Calu3 (cell line): ENCODE measurements at places on chromosomes 1 and 21.
A peak's percentile ranks its signal among the peaks of the same experiment; 100 is the strongest.

GRCh38 chr1:150981177-150981804 lies 801 bp upstream of the ANXA9 start:
- peak overlapping the region; percentile 90 for H3K27ac ChIP-seq
- H3K27me3 ChIP-seq: no peaks in the 10 kb centered on the region
- peak; percentile 79 for DNase-seq
- H3K4me3 ChIP-seq: peak overlapping the region; percentile 60

DNA sequence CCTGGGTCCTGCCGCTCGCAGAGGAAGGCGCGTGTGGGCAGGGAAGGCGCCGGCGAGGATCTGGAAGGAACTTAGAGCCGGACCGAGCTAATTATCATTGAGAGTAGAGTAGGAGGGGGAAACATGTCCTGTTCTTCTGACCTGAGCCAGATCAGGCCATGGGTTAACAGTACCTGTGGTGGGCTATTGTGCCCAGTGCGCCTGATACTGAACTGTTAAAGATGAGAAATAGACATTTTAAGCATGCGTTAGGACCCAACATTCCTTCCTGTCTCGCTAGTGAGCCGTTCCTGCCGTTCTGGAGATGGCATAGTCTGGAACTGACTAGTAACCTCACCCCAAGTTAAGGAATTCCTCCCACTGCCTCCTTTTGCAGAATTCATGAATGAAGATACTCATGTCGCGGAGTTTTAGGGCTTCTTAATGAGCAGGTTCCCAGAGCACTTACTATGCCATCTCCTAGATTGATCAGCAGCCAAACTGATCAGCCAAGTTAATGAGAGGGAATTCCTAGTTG lies 870 bp downstream of the STRIP1 start:
- H3K36me3 ChIP-seq: peaks cover 19% of the 10 kb centered on the region
- peak overlapping the region; percentile 33 for H3K27ac ChIP-seq
- H3K27me3 ChIP-seq: no peaks in the 10 kb centered on the region

DNA sequence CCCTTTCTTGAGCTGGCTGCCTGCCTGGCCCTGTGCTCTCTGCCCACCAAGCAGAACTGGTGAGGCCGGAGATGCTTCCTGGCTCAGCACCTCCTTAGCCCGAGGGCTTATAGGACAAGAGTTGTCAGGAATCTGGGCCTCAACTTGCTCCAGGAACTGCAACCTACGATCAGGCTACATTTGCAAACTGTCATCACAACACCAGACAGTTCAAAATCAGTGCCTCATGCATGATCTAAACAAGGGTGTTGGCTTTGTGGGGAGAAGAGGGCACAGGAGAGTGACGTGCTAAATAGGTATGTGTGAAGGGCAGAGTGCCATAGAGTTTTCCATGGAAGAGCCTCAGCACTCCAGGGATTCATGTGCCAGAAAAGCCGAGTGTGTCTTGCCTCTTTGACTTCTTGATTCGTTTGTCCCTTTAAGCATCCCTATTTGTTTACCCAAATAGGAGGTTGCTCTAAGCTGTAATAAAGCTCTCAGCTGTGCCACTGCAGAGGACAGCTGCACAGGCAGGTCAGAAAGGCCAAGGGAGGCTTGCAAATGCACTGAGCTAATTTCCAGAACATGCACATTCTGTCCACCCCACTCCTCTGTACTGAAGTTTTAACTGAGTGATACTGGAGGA lies 30.2 kb upstream of the NEK2 start:
- no peak overlapping the region for H3K27ac ChIP-seq
- H3K27me3 ChIP-seq: peaks cover 19% of the 10 kb centered on the region
- no peak overlapping the region for H3K4me3 ChIP-seq
- no peak for DNase-seq
- no peaks in the 10 kb centered on the region for H3K36me3 ChIP-seq

- no peak for DNase-seq
- no peaks in the 10 kb centered on the region for H3K36me3 ChIP-seq
- no peak overlapping the region for H3K27ac ChIP-seq
- H3K27me3 ChIP-seq: peaks cover 17% of the 10 kb centered on the region
Measured at GRCh38 chr1:47837866-47838561, 159.2 kb downstream of the TRABD2B start.

DNA sequence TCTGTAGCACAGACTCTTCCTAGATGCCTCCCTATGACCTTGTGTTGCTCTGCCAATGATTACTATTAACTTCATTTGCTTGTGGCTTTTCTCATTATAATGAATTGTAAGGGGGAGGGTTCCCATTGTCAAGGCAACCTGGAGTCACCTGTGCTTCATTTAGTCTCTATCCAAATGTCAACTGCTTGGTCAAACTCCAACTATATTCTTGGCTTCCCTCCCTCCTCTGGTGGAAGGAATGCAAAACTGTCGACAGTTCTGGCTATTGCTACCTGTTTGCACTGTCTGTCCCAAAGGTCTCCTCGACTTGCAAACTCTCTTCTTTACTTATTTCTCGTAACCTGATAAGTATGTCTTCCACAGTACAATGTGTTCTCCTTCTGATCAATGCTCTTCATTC lies 100.3 kb downstream of the CACNA1E start:
- no peak overlapping the region for H3K4me3 ChIP-seq
- H3K4me1 ChIP-seq: no peaks in the 10 kb centered on the region
- DNase-seq: peak; percentile 30

DNA sequence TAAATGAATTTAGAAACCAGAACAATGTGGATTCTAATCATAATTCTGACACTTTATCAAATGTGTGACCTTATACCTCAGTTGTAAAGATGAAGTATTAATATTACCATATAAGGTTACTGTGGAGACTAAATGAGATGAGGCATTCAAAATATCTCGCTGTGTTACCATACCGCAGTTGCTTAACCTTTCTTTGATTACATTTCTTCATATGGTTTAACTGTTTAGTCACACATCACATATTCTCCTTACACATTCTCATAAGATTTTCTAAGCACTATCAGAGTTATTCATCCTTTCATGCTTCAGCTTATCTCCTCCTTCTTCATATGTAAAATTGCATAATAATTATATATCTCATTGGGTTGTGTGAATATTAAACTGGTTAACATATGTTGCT lies 88.9 kb downstream of the LRRC53 start:
- H3K36me3 ChIP-seq: no peaks in the 10 kb centered on the region
- no peaks in the 10 kb centered on the region for H3K27me3 ChIP-seq
- H3K4me1 ChIP-seq: no peaks in the 10 kb centered on the region
- H3K4me3 ChIP-seq: no peak overlapping the region

- H3K36me3 ChIP-seq: peaks cover 4% of the 10 kb centered on the region
- H3K4me3 ChIP-seq: peak overlapping the region; percentile 64
- no peak overlapping the region for H3K27ac ChIP-seq
Measured at GRCh38 chr1:212700892-212701819, 1.5 kb upstream of the BATF3 start.

GRCh38 chr1:100168051-100168450 lies 10.0 kb downstream of the LRRC39 start:
- no peaks in the 10 kb centered on the region for H3K27me3 ChIP-seq
- no peak overlapping the region for H3K27ac ChIP-seq
- H3K4me1 ChIP-seq: no peaks in the 10 kb centered on the region
- H3K4me3 ChIP-seq: no peak overlapping the region

GRCh38 chr1:167060141-167061072 lies 29.8 kb downstream of the GPA33 start:
- no peak overlapping the region for H3K27ac ChIP-seq
- H3K36me3 ChIP-seq: peaks cover 6% of the 10 kb centered on the region
- H3K4me1 ChIP-seq: peaks cover 17% of the 10 kb centered on the region
- no peaks in the 10 kb centered on the region for H3K27me3 ChIP-seq
- DNase-seq: no peak

DNA sequence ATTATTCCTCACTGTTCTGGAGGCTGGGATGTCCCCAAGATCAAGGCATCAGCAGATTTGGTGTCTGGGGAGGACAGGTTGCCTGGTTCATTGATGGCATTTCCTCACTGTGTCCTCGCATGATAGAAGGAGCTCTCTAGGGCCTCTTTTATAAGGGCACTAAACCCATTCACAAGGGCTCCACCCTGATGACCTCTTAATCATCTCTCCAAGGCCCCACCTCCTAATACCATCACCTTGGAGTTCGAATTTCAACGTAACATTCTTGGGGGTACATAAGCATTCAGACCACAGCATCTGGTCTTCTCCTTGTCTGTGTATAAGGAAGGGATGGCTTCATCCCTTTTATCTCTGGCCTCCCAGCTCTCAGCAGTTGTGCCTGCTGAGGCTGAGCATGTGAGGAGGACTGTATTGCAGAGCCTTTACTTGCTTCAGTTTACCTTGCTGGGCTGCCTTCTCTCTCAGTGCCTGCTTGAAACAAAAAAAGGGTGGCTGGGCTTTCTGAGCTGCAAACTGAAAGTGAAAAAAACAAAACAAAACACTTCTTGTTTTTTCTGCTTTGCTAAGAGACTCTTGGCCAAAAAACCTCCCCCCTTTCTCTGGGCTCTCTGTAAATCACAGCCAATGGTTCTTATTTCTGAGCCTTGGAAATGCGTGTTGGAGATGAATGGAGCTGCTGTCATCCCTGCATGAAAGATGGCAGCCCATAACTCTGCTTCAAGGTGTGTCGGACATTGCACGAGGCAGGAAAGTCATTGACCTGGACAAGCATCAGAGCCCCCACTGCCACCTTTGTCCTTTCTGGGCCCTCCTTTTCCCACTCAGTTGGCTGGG lies 75.8 kb downstream of the RHOU start:
- no peaks in the 10 kb centered on the region for H3K36me3 ChIP-seq
- peaks cover 23% of the 10 kb centered on the region for H3K4me1 ChIP-seq
- H3K27me3 ChIP-seq: no peaks in the 10 kb centered on the region
- DNase-seq: no peak
- no peak overlapping the region for H3K4me3 ChIP-seq

DNA sequence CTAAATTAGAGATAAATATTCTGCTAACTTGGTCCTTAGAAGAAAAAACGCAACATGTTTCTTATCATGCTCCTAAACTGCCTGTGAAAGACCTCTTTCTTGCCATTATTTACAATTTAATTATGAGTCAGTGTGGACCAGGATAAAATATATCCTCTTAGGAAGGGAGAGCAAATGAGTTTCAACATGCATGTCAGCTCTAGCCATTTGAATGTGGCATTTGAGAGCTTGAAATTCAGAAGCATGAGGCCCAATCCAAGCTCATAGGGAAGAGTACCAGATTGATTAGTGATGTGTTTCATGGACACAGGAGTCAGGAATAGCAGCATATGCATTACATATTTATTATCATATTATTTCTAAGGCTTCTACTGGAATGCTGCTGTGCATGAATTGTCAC lies 39.3 kb downstream of the TBX15 start:
- no peak overlapping the region for H3K4me3 ChIP-seq
- peaks cover 21% of the 10 kb centered on the region for H3K4me1 ChIP-seq
- no peaks in the 10 kb centered on the region for H3K36me3 ChIP-seq
- no peak for DNase-seq
- peak overlapping the region; percentile 45 for H3K27ac ChIP-seq

DNA sequence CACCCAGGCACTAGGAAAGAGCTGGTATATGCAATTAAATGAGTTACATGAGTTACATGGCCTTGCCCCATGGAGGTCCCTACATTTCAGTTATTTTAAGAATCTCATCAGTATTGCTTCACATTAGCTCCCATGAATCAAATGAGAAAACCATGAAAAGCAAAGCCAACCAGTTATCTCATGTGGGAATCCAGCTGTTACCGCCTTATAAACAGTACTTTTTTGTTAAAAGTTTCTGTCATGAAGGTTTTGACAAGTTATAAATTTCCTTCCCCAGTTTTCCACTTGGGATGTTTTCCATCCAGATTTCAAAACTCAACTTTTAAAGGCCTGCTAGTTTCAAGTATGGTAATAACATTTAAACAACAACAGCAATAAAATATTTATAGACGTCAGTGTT lies 544.8 kb downstream of the NUF2 start:
- H3K36me3 ChIP-seq: no peaks in the 10 kb centered on the region
- no peak for DNase-seq
- H3K4me3 ChIP-seq: no peak overlapping the region
- H3K4me1 ChIP-seq: no peaks in the 10 kb centered on the region

- peaks cover 4% of the 10 kb centered on the region for H3K36me3 ChIP-seq
- peak; percentile 66 for DNase-seq
- peak overlapping the region; percentile 57 for H3K4me3 ChIP-seq
- peaks cover 43% of the 10 kb centered on the region for H3K27me3 ChIP-seq
- peaks cover 17% of the 10 kb centered on the region for H3K4me1 ChIP-seq
Measured at GRCh38 chr1:54499360-54500106, 48.5 kb upstream of the ACOT11 start.

- no peak overlapping the region for H3K4me3 ChIP-seq
- no peak for DNase-seq
- no peaks in the 10 kb centered on the region for H3K27me3 ChIP-seq
- H3K36me3 ChIP-seq: no peaks in the 10 kb centered on the region
Measured at GRCh38 chr1:171055966-171056643, 34.6 kb upstream of the FMO3 start.

DNA sequence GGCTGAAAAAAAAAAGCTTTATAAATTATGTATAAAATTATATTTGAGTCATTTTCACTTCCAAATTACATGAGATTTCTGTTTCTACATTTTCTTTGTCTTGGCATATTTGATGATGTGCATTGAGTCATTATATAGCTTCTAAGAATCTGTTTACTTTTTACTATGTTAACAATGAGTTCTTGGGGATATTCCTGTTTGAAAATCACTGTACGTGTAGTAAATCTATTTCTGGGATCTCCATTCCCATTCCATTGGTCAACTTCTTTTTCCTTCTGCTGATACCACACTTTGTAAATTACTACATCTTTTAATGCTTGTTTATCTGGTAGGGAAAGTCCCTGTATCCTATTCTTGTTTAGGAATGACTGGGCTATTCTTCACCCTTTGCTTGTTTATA lies 43.6 kb downstream of the TNFRSF9 start:
- H3K27ac ChIP-seq: no peak overlapping the region
- no peak overlapping the region for H3K4me3 ChIP-seq
- H3K27me3 ChIP-seq: peaks cover 10% of the 10 kb centered on the region
- H3K36me3 ChIP-seq: no peaks in the 10 kb centered on the region
- peaks cover 7% of the 10 kb centered on the region for H3K4me1 ChIP-seq

DNA sequence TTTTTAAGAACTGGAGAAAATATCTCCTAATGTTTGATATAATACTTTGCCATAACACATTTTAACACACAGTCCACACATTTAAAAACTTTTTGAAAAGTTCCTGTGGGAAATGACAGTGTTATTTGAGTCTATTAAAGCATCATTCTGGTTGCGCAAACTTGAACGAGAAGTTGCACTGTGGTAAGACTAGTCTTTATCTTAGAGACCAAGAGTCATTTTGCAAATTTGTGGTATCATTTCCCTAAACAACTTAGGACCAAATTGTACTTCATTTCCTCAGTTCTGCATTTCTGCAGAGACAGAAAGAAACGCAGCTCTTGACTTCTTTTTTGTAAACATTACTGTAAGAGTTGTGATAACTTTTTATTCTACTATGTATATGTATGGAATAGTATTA lies at the start of gene RGS18:
TSS of gene RGS18 (plus strand) at position 282 of the 400 bp plus-strand sequence. CDS start 176 bp downstream, outside the sequence.
- H3K4me3 ChIP-seq: no peak within 1 kb of the TSS
- no peaks in the 10 kb centered on the region for H3K4me1 ChIP-seq
- no peaks in the 10 kb centered on the region for H3K36me3 ChIP-seq
- H3K27me3 ChIP-seq: no peaks in the 10 kb centered on the region
- H3K27ac ChIP-seq: no peak within 1 kb of the TSS
- no peak for DNase-seq
